Urinary bladder (tissue), 4 donors: ENCODE measurements at places on chromosomes 7 and 10. TPM values are rescaled to one million over a fixed set of nuclear protein-coding genes. Genes with fewer than 3 reads are reported as not detected.

DNA sequence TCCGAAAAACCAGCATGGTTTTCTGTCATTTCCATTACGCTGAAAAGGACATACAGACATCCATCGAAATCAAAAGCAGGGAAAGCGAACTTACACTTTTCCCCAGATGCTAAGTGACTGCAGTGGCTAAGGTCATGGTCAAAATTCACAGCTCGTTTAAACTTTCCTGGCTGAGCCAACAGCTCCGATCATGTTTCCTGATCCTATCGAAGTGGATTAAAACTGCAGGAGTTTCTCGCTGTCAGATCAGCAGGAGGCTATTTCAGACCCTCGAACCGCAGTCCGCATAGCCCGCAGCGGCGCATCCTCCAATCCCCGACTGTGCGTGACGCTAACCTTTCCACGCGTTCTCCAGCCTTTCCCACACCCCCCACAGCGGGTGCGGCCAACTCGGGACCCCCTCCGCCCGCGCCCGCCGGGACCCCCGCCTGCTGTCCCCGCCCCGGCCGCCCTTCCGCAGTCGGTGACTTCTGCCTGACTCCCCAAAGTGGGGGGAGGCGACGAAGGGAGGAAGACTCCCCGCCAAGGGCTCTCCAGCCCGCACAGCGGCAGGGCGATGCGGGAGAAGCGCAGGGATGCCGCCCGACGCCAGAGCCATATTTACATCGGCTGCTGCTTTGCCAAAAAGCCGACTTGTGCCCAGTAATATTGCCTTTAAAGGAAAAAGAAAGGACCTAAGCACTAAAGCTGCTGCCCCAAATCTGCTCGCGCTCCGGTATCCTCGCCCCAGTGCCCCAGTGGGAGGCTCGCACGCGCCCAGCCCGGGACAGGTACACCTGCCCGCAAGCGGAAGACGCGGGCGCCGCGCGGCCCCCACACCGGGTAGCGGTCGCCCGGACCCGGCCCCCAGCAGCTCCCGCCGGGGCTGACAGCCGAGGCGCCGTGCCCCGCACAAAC, 1.2 kb downstream of the PIP4K2A start:
- DNase-seq, result no peak

DNA sequence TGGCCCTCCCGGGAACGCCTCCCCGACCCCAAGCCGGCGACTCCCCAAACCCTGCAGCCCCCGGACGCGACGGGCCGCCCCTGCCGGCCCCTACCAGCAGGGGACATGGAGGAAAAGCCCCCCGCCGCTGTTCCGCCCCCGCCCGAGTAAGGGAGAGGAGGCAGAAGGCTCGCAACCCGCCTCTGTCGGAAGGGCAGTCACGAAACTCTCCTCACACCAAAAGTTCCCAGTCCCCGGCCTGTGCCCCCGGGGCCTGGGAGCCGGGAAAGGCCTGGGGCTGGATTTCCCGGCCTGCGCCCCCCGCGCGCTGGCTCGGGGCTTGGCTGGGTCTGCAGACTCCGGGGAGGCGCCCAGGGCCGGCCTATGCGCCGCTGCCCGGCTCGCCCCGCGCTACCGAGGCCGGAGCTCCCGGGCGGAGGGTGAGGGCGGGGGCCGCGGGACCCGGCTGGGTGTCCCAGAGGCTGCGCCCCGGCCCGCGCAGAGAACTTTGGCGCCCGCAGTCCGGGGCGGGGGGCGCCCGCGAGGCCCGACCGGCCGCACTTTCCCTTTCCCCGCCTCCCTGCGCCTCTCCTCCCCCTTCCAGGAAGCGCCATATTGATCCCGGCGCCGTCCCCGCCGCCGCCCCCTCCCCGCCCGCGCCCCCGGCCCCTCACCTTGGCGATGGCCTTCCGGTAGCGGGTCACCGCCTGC, 728 bp downstream of the PARD3 start:
- no peak for DNase-seq

Gene GIMAP5
- total RNA-seq, result 25.6 TPM

Gene SCART1
- total RNA-seq, result 3.3 TPM

Gene NPSR1
- 0.58 TPM for total RNA-seq
